ENCODE measurements at places on chromosomes 5 and 9.

DNA sequence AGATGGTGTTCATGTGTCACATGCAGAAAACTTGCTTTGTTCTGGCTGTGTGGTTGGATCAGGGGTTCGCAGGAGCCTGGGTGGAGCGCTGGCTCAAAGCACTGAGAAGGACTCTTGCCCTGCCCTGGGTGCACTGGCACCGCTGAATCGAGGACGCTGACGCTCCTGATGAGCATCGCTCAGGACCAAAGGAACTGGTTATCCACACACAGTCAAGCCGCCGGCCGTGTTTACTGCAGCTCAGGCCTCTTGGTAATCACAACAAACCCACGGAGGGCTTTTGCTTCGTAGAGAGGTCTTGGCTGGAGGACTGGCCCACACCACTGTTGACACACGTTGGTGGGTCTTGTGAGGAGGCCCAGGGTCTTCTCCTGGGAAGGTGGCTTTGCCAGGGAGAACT is 299.4 kb upstream of the IRX2 start:
- no peak for DNase-seq

GRCh38 chr5:30041831-30042385 is 1151.6 kb upstream of the CDH6 start:
- no peak for DNase-seq

DNA sequence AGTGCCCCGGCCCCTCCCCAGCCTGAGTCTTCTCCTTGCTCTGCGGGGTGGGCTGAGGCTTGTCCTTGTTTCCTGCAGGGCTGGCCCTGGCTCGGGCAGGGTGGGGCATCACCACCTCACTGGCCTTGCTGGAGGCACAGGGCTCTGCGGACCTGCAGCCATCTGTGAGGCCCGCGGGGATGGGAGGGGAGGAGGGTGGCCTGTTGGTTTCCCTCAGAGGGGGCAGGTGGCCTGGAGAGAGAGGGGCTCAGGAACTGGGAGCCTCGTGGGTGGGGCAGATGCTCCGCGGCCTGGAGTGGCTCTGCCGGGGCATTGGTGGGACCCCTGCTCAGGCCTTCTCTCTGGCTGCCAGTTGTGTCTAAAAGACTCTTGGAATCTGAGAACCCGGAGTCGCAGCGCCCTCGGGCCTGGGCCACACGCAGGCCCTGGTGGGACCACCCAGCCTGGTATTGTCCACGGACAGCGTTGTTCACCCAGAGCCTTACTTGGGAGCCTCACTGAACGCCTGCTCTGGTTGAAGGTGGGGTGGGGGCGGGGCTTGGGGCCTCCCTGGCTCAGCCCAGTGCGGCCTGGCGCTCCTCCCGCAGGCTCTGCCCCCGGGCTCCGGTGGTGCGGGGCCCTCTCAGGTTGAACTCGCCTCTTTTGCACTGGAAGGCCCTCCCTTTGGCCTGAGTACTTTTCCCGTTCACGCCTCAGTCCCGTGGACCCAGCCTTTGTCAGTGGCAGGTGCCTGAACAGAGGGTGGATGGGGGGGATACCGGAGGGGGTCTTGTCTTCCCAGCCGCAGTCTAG is 111.3 kb downstream of the RXRA start:
- no peak for DNase-seq

DNA sequence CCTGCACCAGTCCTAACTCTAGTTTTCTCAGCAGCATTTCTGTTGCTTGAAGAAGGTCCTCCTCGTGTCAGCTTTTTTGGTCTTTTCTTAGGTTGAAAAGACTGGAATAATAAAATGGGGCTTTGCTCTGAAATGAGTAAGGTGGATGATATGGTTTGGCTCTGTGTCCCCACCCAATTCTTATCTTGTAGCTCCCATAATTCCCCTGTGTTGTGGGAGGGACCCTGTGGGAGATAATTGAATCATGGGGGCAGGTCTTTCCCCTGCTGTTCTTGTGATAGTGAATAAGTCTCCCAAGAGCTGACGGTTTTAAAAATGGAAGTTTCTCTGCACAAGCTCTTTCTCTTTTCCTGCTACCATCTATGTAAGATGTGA is 53.6 kb downstream of the LIX1 start:
- no peak for DNase-seq

- no peak for DNase-seq
These were observed 156.5 kb downstream of the SNCAIP start for GRCh38 chr5:122468351-122469116.

GRCh38 chr5:31581498-31582099 is 49.5 kb downstream of the C5orf22 start:
- DNase-seq: peak; percentile 12

DNA sequence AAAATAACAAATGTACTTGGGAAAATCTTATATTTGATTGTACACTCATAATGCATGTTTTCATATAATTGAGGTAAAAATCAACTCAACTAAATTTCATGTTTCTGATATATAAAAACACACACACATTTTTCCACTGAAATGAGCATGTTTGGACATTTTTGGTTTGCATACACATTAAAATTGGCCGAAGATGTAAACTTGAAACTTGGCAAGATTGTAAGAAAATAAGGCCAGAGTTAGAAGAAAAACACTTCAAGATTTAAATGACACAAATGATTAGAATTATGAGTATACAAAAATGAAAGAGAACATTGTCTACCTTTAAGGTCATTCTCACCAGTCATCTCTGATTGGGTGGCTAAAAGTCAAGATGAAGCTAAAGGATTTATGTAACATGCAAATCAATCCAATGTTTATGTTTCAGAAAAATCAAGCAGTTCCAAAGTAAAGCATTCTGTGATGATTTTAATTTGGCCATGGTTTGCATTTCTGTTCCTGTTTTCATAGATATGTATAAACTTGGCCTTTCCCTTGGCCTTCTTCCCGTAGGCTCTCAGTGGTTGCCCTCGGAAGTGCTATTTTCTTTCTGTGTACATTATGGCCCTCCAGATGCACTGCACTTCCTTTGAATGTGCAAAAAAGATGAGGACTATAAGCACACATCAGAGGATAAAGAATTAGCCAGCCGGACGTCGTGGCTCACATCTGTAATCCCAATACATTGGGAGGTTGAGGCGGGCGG is 1105.4 kb upstream of the DMAC1 start:
- DNase-seq: no peak

DNA sequence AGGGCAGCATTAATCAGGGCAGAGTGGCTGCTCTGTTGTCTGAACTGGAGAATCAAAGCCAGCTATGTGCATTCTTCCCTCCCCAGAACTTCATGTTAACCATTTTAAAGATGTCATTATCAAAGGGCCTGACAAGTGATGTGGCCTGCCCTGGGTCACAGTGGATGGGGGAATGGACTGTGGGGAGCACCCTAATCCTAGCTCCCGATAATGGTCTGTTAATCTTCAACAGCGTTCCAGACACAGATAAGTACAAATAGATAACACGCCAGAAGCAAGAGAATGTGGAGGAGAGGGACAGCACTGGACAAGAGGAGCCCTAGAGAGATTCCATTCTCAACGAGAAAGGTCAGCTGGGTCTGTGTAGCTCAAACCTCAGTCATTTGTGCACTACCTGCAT is 77.5 kb downstream of the DPYSL3 start:
- DNase-seq: no peak

- no peak for DNase-seq
These were observed 6.4 kb downstream of the ISCA1 start for GRCh38 chr9:86275962-86276361.

DNA sequence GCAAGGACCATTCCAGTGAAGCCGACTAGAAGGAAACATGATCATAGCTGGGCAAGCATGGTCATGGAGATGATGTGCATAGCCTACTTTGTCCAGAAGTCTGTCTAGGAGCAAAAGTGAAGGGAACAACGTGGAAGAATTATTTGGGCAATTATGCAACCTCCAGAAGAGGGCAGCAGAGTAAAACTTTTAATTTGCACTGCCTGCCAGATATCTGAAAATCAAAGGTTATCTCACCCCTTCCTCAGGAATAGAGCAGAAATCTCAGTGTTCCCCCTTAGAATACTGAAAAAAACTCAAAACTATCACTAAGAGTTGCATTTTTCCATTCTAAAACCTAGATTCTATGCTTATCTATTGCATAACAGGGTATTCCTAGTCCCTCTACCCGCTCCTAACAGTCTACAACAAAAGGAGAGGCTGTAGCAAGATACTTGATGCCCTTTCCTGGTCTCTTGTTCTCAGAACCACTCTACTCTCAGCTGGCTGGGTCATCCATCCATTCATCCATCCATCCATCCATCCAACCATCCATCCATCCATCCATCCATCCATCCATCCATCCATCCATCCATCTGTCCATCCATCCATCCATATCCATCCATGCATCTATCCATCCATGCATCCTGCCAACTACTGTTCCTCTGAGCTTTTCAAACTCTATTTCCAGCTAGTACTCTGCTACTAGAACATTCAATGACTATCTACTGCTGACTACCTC is 8.4 kb upstream of the SETD9 start:
- peak; percentile 35 for DNase-seq
